MG63 (cell line): ENCODE measurements at places on chromosomes 12 and 14.
A peak's percentile ranks its signal among the peaks of the same experiment; 100 is the strongest.

GRCh38 chr12:96889273-96889933 is 17.7 kb upstream of the NEDD1 start:
- peak; percentile 11 for DNase-seq

DNA sequence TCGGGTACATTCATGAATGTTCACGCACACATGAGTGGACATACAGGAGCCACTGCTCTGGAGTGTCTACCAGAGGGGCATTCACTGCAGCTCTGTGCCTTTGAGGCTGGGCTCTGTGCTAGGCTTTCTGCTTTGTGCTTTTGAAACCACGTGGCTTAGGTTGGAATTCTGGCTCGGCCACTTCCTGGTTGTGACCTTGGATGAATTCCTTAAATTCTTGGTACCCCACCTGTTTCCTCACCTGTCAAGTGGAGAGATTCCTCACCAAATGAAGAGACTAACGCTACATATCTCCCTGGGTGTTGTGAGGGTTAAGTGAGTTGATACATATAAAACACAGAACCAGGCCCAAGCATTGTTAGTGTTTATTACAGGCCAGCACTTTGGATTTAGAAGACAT is 842.8 kb downstream of the VRK1 start:
- no peak for DNase-seq

GRCh38 chr12:3677609-3678008 is 75.3 kb downstream of the CRACR2A start:
- DNase-seq: no peak

DNA sequence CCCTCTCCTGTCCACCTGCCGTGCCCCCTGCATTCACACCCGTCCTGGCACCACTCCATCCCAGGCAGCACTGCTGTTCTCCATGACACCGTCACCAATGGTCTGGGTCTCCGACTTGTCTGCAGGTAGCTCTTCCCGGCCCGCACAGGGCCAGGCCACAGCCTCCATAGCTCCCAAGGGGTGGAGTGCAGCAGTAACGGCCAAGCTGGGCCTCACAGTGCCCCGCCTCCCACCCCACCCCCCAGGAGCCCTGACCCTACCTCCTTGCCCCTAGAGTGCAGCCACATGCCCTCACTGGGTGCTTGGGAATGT is 12.9 kb downstream of the FBRSL1 start:
- no peak for DNase-seq

DNA sequence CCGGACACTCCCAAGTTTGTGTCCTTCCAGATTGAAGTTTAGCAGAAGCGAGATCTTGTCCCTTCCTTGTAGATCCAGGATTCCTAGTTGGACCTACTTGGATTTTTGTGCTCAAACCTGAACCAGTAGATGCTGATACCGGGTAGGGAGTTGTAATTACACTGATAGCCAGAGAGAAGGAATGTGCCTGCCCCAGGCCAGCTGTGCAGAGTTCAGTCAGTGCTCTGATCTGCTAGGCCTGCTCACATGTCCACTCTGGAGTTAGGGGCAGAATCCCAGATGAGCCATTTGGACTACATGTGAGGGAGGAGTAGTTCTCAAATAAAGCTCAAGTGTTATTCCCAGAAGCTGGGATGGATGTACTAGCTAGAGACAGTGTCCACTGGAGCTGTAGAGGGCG is 65.7 kb downstream of the PRKCH start:
- no peak for DNase-seq

GRCh38 chr12:77940567-77940966 is 109.9 kb downstream of the NAV3 start:
- no peak for DNase-seq

- peak; percentile 56 for DNase-seq
Observed at GRCh38 chr14:22837750-22838538, 1.6 kb downstream of the MMP14 start.

DNA sequence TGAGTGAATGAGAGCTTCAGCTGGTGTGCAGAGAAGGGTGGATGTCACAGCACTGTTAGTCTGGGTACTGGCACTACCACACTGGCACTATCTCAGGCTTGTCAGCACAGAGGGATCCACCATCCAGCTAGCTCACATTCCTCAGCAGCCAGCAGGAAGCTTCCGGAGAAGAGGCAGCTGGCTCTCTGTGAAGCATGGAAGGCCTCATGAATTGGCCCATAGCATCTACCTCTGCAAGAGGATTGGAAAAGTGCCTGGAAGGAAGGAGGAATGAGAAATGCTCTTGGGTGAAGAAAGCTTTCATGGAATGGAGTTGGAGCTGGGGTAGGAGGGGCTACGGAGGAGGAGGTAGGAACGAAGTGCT is 9.9 kb downstream of the KRT83 start:
- no peak for DNase-seq

GRCh38 chr14:34993426-34993825 is 10.6 kb downstream of the SRP54 start:
- DNase-seq: no peak

DNA sequence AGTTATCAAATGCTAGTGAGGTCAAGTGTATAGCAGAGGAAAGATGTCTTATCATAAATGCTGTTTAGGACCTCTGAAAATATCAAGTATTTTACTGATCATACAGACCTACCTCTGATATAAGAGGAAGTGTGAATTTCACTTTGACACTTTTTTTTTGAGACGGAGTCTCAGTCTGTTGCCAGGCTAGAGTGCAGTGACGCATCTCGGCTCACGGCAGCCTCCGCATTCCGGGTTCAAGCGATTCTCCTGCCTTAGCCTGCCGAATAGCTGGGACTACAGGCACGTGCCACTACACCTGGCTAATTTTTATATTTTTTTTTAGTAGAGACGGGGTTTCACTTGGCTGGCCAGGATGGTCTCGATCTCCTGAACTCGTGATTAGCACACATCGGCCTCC is 55.1 kb upstream of the PIK3C2G start:
- DNase-seq: no peak

- no peak for DNase-seq
Observed at GRCh38 chr14:104321802-104322130, 183.4 kb downstream of the KIF26A start.

GRCh38 chr12:4909734-4910501 is at the start of gene KCNA1:
Gene KCNA1 (plus strand): TSS chr12:4909905. CDS start chr12:4911379, 1,474 bp downstream.
- peak; percentile 18 for DNase-seq

DNA sequence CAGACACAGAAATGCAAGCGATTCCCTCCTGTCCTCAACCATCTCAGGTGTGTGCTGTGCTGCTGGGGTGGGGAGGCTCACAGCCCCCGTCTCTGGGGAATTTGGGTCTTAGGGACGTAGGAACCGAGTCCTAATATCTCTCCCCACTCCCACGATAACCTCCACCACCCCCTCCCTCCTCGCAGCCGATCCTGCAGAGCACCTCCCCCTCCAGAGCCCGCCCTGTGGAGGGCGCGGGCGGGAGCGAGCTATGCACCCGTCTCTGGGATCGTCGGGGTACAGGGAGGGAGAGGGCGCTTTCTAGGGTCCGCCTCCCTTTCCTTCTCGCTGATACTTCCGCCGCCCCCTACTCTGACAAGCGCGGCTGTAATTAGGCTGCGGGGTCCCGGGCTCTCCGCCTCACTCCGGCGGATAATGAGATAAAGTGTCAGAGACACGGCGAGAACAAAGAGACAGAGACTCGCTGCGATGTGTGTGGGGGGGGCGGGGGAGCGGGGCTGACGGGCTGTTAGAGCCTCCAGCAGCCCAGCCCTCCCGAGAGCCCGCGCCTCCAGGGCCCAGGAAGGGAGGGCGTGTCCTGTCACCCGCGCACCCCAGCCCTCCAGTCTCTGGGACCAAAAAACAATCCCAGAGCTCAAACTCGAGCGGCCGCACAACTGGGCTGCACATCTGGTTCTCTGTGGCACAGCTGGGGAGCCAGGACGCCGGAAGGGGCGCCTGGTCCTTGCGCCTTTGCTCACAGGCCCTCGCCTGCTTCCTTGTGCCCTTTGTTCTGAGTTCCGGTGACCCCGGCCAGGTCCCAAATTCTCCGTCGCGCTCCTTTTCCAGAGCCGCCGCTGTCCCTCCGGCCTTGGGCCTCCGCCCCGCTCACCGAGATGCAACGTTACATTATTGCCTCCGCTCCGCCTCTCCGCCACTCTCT is 8.7 kb downstream of the SHMT2 start:
- no peak for DNase-seq

DNA sequence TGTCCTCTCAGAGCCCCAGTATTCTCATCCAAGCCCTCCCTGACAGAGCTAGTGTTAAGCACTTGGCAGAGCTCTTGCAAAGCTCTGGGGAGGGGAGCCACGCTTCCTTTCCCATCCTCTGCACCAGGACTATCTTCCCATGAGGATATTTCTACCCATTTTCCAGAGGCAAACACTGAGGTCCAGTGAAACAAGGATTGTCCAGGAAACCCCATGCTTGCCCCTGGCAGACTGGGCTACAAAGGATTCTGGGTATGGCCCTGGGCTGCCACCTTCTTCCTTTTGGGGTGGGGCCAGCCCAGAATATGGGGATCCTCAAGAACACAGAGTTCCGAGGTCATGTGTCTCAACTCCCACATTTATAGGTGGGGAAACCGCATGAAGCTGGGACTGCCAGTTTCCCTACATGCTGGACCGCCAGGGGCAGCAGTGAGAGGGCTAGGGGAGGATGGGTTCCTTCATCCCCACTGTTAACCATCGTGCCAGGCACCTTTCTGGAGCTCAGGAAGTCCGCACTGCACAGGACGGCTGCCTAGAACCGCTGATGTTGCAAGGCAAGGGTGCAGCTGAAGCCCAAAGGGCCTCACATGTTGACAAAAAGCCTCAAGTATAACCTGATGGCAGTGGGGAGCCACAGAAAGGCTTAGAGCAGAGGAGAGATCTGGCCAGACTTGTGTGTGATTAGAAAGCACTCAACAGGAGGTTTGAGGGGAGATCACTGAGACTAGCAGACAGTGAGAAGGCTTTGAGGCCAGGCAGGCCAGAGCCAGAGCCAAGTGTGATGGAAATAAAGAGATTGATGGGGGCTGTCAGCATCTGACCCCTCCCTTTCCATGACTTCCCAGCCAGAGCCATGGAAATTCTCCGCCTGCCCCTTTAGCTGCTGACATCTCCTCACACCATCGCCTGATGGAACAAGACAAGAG is 5.5 kb upstream of the CCDC85C start:
- no peak for DNase-seq

DNA sequence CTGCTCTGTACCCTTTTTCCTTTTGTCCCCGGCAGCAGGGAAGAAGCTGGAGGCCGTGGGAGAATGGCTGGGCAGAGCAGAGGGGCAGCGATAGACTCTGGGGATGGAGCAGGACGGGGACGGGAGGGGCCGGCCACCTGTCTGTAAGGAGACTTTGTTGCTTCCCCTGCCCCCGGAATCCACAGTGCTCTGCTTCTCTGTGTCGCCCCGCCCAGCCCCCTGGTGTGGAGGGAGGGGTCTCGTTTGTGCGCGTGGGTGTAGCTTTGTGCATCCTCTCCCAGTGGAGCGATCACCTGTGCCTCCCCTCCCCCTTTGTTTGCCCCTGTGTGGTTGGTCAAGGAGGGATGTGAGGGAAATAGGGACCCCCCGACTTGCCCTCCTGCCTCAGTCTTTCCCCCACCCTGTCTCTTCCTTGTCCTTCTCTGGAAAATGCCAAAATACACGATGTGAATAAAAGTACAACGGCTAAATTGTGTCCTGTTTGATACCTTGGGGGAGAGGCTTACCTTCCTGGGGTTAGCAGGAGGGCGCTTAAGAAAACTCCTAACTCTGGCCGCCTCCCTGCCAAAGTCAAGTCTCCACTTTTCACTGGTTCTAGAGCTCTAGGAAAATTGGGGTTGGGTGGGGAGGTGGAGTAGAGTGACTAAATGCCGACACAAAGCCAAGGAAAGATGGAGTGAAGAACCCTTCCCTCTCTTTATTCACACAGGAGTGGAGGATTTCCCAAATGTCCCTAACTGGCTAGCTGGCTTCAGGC is 990 bp upstream of the TPI1 start:
- no peak for DNase-seq

GRCh38 chr14:88791252-88791621 is 1.5 kb downstream of the EML5 start:
- DNase-seq: no peak
